CD4-positive, alpha-beta memory T cell (primary cell): ENCODE measurements at places on chromosomes 11 and 22. TPM values are rescaled to one million over a fixed set of nuclear protein-coding genes. Genes with fewer than 3 reads are reported as not detected.

Gene C11orf86
- polyA plus RNA-seq = not detected

Gene DEPDC7
- 0.68 TPM for polyA plus RNA-seq

Gene CDCA5
- polyA plus RNA-seq = 0.41 TPM

Gene MISFA
- 0.47 TPM for polyA plus RNA-seq

Gene HMGXB4
- 8.7 TPM for polyA plus RNA-seq
